ENCODE measurements at places on chromosomes 7 and 10. TPM values are rescaled to one million over a fixed set of nuclear protein-coding genes. Genes with fewer than 3 reads are reported as not detected.
A peak's percentile ranks its signal among the peaks of the same experiment; 100 is the strongest.

The SLC26A5 gene
- total RNA-seq: not detected

The TDRD1 gene
- total RNA-seq: not detected

The ATAD1 gene
- total RNA-seq: 44.7 TPM

GRCh38 chr10:46520381-46520780 lies 36.1 kb downstream of the GPRIN2 start:
- DNase-seq: no peak
- no peaks in the 10 kb centered on the region for H3K27me3 ChIP-seq
- no peak overlapping the region for H3K4me3 ChIP-seq
- peaks cover 24% of the 10 kb centered on the region for H3K4me1 ChIP-seq
- H3K27ac ChIP-seq: no peak overlapping the region
- no peaks in the 10 kb centered on the region for H3K36me3 ChIP-seq

The MEOX2 gene
- total RNA-seq: 1.7 TPM

DNA sequence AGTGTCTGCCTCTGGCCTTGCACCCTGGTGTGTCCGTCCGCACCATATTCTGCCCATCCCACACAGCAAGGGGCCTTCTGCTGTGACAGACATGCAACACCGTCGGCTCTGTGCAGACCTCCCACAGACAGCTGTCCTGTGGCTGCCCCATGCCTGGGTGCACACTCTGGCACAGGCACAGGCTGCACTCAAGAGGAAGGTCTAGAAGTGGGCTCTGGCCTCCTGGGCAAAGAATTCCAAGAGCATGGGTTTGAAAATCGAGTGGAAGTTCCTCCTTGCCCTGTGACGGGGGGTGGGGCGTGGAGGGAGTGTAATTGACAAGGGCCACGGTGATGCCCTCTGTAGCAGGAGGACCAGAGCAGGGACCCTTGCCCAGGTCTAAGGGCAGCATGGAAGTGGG lies 4.3 kb upstream of the LOXL4 start:
- H3K27me3 ChIP-seq: no peaks in the 10 kb centered on the region
- DNase-seq: no peak
- peaks cover 21% of the 10 kb centered on the region for H3K4me1 ChIP-seq

The MRPL43 gene
- total RNA-seq: 85.4 TPM

- peak; percentile 97 for DNase-seq
- peak overlapping the region; percentile 90 for H3K27ac ChIP-seq
Measured at GRCh38 chr7:2863461-2864066, 19.5 kb upstream of the GNA12 start.
